AG04449 (cell line): ENCODE measurements at places on chromosomes 11 and 22.

DNA sequence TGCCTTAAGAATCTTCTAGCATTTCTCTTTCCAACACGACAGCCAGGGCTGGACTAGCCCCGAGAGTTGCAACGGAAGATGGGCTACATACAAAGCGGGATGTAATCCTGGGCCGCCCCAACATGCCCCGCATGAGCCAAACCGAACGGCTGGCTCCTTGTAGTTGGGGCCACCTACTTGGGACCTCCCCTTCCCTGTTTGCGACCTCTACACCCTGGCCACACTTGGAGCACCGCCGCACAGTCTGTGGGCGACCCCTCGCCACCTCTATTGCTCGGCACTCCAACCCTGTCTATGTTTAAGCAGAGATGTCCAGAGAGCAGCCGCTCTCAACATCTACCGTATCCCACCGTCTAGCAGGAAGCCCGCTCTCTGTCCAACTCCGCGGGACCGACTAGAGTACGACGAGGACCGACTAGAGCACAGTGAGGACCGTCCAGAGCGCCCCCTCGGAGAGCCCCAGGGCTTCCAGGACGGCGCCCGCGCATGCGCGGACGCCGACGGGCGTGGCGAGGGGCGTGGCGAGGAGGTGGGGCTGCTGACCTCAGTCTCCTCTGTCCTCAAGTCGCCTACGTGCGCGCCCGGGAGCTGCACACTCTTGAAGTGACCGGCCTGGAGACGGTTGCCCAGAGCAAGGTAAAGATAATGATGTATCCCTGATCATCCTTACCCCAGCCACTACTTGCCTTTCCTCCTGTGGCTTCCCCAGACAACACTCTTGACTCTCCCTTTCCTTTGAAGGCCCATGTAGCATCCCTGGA is 32.3 kb downstream of the NEAT1 start:
- no peak for DNase-seq

DNA sequence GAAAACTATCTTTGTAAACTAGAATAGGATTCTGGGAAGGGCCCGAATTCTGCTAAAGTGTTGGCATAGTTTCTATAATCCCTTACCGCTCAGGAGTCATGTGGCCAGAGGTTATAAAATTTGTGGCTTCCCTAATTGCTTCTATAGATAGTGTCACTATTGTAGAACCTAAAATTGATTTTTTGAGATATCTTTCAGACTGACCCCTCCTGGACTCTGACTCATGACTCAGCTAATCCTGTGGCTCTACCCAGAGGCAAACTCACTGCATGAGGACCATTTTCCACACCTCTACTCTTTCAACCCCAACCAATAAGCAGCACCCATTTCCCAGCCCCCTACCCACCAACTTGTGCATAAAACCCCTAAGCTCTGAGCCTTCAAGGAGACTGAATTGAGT is 61.8 kb upstream of the PRSS23 start:
- DNase-seq = no peak

DNA sequence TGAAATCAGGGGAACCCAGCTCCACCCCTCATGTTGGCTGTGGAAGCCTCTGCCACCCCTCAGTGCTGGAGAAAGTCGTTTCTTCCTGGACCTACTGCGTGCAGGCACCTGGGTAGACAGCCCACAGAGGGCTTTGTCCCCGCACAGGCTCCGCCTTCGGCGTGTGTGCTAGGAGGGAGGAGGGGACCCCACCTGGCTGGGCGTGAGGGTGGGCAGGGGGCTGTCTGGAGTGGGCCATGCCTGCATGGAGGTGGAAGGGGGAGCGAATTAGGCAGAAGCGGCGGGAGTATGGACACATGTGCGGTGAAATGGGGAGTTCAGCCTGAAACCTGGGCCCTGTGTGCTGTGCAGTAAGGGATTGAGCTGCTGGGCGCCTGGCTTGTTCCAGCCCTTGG is 49.3 kb downstream of the FBLN1 start:
- DNase-seq = no peak

- DNase-seq = peak; percentile 10
These were observed 851 bp downstream of the PTDSS2 start for GRCh38 chr11:450809-451451.

- no peak for DNase-seq
These were observed 1.2 kb downstream of the DENND6B start for GRCh38 chr22:50325444-50326224.

- DNase-seq = no peak
These were observed 3.6 kb downstream of the CYTH4 start for GRCh38 chr22:37285937-37286336.

DNA sequence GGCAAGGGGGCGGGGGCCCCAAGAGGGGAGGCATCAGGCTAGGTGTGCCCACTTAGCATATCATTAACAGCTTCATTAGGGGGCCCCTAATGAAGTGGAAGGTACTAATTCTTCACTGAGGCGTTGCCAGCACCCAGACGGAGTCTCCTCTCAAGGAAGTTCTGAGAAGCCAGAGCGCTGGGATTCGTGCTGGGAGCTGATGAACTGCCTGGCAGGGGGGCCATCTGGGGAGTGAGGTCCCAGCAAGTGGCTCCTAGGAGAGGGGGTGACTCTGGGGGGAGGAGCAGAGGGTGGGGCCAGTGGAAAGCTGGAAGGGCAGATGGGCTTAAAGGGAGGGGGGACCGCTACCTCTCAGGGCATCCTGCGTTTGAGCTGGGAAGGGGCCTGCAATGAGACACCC is 29.8 kb downstream of the DAGLA start:
- DNase-seq = no peak

DNA sequence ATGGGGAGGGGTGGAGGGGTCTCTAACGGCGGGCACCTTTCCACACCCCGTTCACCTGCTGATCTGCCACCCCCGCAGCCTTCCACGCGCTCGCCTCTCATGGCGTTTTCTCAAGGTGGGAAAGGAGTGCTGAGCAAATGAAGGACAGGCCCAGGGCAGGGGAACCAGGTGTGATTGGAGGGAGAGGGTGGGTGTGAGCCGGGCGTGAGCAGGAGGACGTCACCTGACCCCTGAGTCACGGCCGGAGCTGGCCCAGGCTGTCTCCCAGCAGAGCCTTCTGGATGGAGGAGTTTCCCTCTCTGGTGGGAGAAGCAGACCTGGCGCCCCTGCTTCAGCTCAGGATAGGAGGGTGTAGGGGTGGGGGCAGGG is 14.0 kb upstream of the ARHGAP8 start:
- no peak for DNase-seq

- no peak for DNase-seq
These were observed 13.5 kb downstream of the C11orf97 start for GRCh38 chr11:94525546-94526324.

GRCh38 chr11:35139722-35140282 is 831 bp downstream of the CD44 start:
- no peak for DNase-seq

DNA sequence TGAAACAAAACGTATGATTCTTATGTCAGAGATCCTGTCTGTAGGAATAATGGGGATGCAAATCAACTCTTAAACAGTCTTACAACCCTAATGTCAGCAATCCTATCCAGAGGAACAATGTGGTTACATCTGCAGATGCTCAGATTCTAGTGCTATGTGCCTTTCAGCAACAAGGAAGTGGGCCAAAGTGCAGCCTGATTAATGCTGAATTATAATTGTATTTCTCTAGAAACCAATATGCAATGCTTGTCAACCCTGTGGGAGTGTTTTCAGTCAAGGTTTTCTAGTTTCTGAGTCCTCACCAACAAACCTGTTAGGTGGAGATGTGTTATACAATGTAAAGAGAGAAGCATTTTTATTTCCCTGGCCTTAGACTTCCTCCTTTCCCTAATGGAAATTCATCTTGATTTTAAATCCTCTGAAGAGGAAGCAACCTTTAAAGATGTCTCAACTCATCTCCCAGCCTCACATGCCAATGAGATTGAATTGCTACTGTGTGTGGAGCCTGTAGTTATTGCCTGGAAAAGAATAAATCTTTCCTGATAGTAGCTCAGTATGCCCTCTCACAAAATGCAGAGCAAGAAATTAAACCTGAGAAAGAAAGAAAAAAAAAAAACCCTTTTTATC is 26.2 kb upstream of the TMEM123 start:
- no peak for DNase-seq

GRCh38 chr11:104856607-104857006 is 41.7 kb downstream of the CASP12 start:
- DNase-seq = no peak

GRCh38 chr22:49460592-49461281 is 366.9 kb downstream of the BRD1 start:
- no peak for DNase-seq

DNA sequence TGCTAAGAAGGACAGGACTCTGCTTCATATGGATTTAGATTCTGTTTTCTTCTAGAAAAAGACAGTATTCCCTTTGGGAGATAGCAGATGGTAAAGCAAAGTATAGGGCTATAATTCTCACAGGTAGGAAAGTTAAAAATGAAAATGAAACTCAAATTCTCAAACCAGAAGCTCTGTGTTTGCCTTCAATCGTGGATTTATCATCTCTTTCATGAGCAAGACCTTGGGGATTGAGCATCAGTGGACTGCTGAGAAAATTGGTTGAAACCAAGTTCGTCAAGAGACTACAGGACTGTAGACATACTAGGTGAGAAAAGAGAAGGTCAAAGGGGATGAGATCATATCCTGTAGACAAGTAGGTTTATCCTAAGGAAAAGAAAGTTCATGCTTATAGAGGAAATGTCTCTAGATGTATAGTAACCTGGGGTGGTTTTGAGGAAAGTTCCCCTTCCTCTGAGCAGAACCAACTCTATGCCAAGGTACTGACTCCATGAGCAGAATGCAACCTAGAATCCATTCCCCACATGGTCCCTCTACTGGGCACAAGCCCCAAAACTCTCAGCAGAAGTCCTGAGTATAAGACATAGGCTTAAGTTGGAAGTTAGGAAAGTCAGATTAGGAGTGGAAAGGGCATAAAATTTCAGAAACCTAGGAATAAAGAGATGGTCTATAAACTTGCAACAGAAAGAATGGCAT is 46.5 kb downstream of the SLC5A12 start:
- DNase-seq = no peak

DNA sequence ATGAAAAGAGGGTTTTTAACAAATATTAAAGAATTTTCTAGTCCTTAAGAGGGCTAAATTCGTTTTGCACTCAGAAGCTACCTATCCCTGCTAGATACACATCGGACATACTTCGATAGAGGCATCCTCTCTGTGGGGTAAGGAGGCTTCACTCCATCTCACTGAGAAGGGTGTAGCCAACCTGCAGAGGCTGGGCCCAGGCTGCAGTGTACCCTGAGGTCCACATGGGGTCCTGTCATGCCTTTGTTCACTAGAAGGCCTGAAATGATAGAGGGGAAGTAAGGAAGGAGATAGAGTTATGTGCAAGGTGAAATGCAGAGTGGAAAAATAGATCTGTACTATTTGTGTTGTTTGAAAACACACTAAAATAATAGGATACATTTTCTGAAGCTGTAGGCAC is 45.6 kb downstream of the IGSF9B start:
- no peak for DNase-seq

DNA sequence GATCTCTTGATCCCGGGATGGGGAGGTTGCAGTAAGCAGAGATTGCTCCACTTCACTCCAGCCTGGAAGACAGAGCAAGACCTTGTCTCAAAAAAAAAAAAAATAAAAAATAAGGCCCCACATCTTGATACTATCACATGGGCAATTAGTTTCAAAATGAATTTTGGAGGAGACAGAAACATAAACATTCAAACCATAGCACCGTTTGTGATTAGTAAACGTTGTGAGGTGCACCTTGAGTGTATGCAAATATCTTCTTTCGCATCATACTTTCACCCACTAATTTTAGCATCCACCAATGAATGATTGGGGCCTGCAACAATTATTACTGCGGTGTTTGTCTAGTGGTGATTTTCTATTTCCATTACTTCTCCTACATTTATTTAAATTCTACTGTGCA is 11.0 kb upstream of the SPDYC start:
- DNase-seq = no peak

DNA sequence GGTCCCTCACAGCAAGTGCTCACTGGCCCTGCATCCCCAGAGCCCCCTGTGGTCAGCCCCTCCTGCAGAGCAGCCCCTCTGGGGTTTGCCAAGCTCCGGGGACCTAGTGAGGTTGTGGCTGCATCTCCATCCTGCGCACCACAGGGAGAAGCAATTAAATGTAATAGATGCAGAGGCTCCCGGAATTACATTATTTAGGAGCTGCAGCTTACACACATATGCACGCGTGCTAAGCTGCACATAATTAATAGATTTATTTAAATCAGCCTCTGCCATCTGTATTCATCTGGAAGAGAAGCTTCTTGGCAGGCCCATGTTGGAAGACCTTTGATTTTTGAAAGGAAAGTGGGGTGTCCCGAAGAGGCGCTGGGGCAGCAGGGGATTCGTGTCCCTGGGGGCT is 1271.5 kb downstream of the BRD1 start:
- no peak for DNase-seq

- no peak for DNase-seq
These were observed 38.4 kb upstream of the A4GALT start for GRCh38 chr22:42758931-42759629.

DNA sequence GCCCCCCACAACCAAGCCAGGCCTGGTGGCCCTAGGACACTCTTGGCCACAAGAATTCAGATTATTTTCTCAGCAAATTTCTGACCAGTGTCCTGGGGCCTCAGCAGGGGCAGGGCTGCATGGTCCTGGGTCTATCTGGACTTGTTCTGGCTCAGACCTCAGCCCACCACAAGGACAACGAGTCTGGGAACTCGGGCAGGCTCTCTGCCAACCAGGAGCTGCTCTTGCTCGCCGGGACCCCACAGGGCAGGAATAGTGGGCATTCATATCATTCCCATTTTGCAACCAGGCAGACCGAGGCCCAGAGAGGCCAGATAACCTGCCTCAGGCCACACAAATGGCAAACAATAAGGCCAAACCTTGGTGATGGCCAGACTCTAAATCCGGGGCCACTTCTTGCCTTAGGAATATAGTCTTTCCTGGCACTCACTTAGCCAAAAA is 75.4 kb upstream of the WNT7B start:
- DNase-seq = no peak

DNA sequence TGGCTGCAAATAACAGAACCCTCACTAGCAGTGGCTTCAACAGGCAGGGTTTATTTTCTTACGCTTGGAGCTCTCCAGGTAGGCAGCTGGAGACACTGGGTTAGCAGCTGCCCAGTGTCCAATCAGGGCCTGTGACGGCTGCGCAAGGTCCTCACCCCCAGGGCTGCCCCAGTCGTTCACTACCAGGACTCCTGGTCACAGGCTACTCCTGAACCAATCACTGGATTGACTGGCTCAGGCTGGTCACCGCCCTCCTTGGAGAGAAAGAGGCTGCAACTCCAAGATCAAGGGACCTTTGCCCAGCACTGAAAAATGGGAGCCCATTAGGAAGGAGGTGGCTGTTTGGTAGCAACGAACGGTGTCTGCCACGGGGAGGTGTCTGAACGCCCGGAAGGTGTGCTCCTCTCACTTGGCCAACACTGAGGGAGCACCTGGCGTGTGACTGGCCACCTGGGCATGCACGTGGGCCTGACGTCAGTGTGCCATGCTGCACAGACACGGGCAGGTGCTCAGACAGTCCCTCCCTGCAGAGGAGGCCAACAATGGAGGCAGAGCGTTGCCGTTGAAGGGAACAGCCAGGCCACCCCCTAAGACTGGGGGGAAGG is 5.1 kb downstream of the ARSA start:
- DNase-seq = no peak

GRCh38 chr22:47178339-47178738 is 415.9 kb downstream of the TBC1D22A start:
- no peak for DNase-seq

GRCh38 chr11:76640501-76640900 is 30.0 kb downstream of the LRRC32 start:
- no peak for DNase-seq

GRCh38 chr11:74673693-74674360 is 57.4 kb downstream of the CHRDL2 start:
- no peak for DNase-seq
